NCI-H1417 treated with DMSO at 0.1 percent for 48 hours (cell line): ENCODE measurements at places on chromosomes 4 and X.

GRCh38 chr4:14857981-14858380 lies 144.3 kb upstream of the CPEB2 start:
- DNase-seq, result no peak

GRCh38 chrX:151510203-151510602 lies 53.3 kb upstream of the PASD1 start:
- DNase-seq, result no peak

GRCh38 chr4:94828882-94829281 lies 71.1 kb downstream of the BMPR1B start:
- no peak for DNase-seq

- DNase-seq, result no peak
Observed at GRCh38 chr4:7341491-7342222, 93.1 kb downstream of the PSAPL1 start.

GRCh38 chr4:62457356-62457755 lies 1257.2 kb downstream of the ADGRL3 start:
- no peak for DNase-seq

DNA sequence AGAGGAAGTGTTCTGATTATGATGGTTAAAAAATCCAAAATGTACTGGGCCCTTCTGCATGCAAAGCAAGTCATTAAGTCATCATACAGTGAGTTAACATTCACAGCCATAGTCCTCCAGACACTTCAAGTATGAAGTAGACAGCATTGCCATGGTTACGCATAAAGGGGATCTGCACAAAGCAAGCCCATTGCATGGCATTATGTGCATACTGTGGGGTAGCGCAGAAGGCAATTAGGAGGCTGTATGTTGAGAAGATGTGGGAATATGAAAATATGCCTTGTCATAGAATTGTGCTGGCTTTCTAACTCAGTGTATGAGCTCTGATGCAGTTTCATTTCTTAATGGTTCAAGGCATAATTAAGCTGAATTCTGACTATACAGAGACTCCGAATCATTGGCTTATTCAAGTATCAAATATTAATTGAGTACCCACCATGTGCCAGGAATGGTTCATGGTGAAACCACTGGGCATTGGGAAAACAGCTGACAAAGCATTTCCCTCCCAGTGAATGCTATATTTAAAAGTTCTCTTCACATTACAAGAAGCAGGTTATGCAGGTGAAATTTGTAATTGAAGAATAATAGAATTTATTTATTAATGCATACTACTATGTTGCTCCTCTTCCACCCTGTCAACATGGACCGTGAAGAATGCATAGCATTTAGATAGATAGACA lies 588.9 kb downstream of the ZNF674 start:
- DNase-seq, result no peak

DNA sequence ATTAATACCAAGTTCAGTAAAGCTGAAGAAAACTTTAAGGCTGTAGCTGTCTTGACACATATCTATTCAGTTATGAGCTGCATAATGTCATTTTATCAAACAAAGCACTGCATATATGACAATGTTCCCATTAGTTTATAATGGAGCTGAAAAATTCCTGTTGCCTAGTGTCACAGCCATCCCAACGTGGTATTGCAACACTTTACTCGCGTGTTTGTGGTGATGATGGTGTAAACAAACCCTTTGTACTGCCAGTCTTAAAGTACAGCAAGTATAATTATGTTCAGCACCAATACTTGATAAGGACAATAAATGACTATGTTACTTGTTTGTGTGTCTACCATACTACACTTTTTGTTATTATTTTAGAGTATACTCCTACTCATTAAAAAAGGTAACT lies 1415.6 kb upstream of the PCDH7 start:
- DNase-seq, result no peak
